Central memory CD4-positive, alpha-beta T cell (primary cell): ENCODE measurements at places on chromosomes 12 and 14.

- DNase-seq: no peak
Measured at GRCh38 chr14:30034152-30034551, 106.5 kb upstream of the PRKD1 start.

GRCh38 chr14:33420051-33420627 lies 481.5 kb downstream of the NPAS3 start:
- DNase-seq: no peak

DNA sequence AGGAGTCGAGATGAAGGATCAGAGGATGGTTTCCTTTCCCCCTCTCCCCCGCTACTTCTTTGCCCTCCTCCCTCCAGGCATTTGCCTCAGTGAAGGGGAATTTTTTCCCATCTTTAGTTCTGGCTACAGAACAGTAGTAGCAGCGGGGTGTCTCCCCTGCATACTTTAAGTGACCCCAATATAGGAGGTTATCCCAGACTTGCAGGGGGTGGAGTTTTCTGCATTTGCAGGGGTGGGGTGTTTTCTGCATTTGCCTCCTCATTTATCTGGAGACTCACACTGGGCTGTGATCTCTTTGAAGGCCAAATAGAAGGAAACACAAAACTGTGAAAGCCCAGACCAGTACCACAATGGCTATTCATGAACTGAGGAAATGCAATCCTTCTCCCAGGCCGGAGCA lies 19.8 kb downstream of the PTPRB start:
- DNase-seq: no peak

DNA sequence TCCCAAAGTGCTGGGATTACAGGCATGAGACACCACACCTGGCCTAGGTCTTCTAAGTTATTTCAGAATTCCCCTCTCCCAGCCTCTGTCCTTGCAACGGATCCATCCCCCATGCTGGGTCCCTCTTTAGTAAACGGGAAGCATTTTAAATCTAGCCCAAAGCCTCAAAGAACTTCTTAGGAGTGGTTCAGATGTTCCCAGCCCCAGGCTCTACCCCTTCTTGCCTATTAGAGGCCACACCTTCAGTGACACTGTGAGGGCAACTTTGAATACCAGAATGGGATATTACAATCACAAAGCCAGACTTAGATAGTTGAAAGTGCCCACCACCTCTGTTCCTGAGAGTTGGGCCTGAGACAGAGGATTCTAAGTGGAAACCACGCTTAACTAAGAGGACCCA lies 18.1 kb upstream of the SPPL3 start:
- no peak for DNase-seq

DNA sequence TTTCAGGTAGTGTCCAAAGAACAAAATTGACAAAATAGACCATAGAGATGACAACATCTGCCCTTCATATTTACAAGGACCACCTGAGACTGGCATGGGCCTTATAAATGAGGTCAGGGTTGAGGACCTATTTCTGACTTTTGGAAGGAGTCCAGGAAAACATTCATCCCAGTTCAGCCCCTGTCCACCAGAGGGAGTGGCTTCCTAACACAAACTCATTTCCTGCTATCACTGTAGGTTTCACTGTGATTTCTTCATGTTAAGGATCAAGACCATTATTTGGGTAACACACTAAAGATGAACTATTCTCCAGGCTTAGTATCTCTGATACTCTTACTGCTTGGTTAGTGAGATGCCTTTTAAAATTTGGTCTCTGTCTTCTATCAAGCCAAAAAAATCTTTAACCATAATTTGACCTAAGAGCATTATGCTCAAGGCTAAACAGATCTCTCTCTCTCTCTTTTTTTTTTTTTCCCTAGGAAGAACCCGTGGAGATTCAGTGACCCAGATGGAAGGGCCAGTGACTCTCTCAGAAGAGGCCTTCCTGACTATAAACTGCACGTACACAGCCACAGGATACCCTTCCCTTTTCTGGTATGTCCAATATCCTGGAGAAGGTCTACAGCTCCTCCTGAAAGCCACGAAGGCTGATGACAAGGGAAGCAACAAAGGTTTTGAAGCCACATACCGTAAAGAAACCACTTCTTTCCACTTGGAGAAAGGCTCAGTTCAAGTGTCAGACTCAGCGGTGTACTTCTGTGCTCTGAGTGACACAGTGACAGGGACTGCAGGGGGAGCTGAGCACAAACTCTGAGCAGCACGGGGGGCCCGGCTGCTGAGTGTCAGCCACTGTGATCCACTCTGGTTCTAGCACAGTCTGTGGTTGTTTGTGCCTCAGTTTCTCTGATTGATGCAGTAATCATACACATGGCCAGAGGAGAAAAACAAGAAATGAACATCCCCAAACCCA lies 267.6 kb upstream of the OR4E1 start:
- peak; percentile 36 for DNase-seq
